Activated CD4-positive, alpha-beta memory T cell treated with anti-CD3 and anti-CD28 coated beads for 36 hours (primary cell): ENCODE measurements at places on chromosomes 1 and 21. TPM values are rescaled to one million over a fixed set of nuclear protein-coding genes. Genes with fewer than 3 reads are reported as not detected.

LCE1F gene
- not detected for total RNA-seq

NOS1AP gene
- not detected for total RNA-seq

VCAM1 gene
- total RNA-seq = not detected

ZNF648 gene
- total RNA-seq = not detected

SPAG17 gene
- total RNA-seq = not detected

KCNAB2 gene
- 196 TPM for total RNA-seq

LHX8 gene
- total RNA-seq = not detected

SPATA6 gene
- 1.9 TPM for total RNA-seq

CD52 gene
- 261 TPM for total RNA-seq

PPP1R8 gene
- total RNA-seq = 43.8 TPM

GIPC2 gene
- not detected for total RNA-seq

CFAP107 gene
- not detected for total RNA-seq

AADACL3 gene
- not detected for total RNA-seq

PRRX1 gene
- total RNA-seq = not detected

GUCA2A gene
- total RNA-seq = not detected

NGF gene
- not detected for total RNA-seq

GRCh38 chr1:84164161-84164560 lies 20.1 kb downstream of the PRKACB start:
- H3K27ac ChIP-seq = peak overlapping the region; percentile 21
- peak overlapping the region; percentile 61 for H3K4me3 ChIP-seq
- H3K27me3 ChIP-seq = no peaks in the 10 kb centered on the region
- DNase-seq = no peak
- H3K4me1 ChIP-seq = peaks cover 68% of the 10 kb centered on the region

- no peaks in the 10 kb centered on the region for H3K27me3 ChIP-seq
- H3K4me3 ChIP-seq = peak overlapping the region; percentile 44
- peaks cover 14% of the 10 kb centered on the region for H3K4me1 ChIP-seq
- H3K36me3 ChIP-seq = no peaks in the 10 kb centered on the region
Measured at GRCh38 chr1:150186789-150187559, 37.3 kb downstream of the PLEKHO1 start.

GRCh38 chr1:89962024-89962741 lies 32.7 kb upstream of the ZNF326 start:
- H3K36me3 ChIP-seq = no peaks in the 10 kb centered on the region
- peaks cover 3% of the 10 kb centered on the region for H3K4me1 ChIP-seq
- peaks cover 1% of the 10 kb centered on the region for H3K27me3 ChIP-seq
- no peak for DNase-seq

DNA sequence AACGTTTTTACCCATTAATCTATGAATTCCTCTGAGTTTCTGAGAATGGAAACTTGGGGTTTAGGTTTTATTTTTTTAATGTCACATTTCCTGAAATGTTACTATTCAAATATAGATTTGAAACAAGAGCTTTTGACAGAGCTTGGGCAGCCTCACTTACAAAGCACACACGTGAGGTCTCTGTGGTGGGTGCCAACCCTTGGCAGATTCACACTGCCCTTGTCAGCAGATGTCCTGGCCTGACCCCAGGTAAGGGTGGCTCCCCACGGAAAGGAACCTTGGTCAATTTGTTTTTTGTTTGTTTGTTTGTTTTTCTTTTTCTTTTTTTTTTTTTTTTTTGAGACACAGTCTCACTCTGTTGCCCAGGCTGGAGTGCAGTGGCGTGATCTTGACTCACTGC lies 53.5 kb downstream of the FAAP20 start:
- H3K36me3 ChIP-seq = no peaks in the 10 kb centered on the region
- DNase-seq = no peak
- no peaks in the 10 kb centered on the region for H3K27me3 ChIP-seq
- H3K4me1 ChIP-seq = peaks cover 10% of the 10 kb centered on the region
- H3K4me3 ChIP-seq = no peak overlapping the region

- H3K27ac ChIP-seq = no peak overlapping the region
- H3K4me3 ChIP-seq = no peak overlapping the region
- no peak for DNase-seq
- H3K27me3 ChIP-seq = no peaks in the 10 kb centered on the region
- no peaks in the 10 kb centered on the region for H3K4me1 ChIP-seq
Measured at GRCh38 chr1:232751393-232752140, 53.6 kb upstream of the MAP10 start.

GRCh38 chr1:238111516-238111915 lies 220.8 kb upstream of the ZP4 start:
- DNase-seq = no peak
- H3K36me3 ChIP-seq = no peaks in the 10 kb centered on the region
- no peaks in the 10 kb centered on the region for H3K27me3 ChIP-seq
- no peaks in the 10 kb centered on the region for H3K4me1 ChIP-seq

GRCh38 chr1:32761253-32761877 lies 55.8 kb downstream of the YARS1 start:
- peaks cover 27% of the 10 kb centered on the region for H3K4me1 ChIP-seq
- H3K4me3 ChIP-seq = no peak overlapping the region
- DNase-seq = peak; percentile 75
- peak overlapping the region; percentile 44 for H3K27ac ChIP-seq
- H3K36me3 ChIP-seq = no peaks in the 10 kb centered on the region
- H3K27me3 ChIP-seq = no peaks in the 10 kb centered on the region

GRCh38 chr1:24786191-24786590 lies 40.9 kb downstream of the CLIC4 start:
- peaks cover 3% of the 10 kb centered on the region for H3K27me3 ChIP-seq
- peaks cover 2% of the 10 kb centered on the region for H3K4me1 ChIP-seq
- H3K27ac ChIP-seq = no peak overlapping the region
- no peaks in the 10 kb centered on the region for H3K36me3 ChIP-seq
- H3K4me3 ChIP-seq = no peak overlapping the region

DNA sequence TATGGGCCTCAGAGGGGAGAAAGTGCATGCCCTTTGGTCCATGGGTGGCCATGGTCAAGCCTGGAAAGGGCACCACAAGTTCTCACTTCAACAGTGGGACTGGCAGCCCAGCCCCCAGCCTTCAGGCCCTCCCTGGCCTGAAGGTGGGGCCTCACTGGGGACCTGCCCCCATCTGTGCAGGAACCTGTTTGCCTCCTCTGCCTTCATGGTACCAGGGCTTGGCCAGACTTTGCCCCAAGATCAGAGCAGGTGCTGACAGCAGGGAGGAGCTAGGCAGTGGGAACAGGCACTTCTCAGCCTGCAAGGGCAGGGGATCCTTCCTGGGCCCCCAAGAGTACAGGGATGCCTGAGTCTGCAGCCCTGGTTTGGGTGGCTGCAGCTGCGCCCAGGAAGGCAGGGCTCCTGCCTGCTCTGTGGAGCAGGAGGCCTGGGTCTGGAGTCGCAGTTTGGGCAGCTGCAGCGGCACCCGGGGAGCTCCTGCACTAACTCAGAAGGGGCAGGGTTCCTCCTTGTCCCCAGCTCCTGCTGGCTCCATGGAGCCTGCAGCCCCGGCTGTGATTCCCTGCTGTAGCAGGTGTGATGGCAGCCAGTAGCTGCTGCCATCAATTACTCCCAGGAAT lies 460.1 kb upstream of the NCAM2 start:
- no peak overlapping the region for H3K4me3 ChIP-seq
- no peaks in the 10 kb centered on the region for H3K27me3 ChIP-seq
- no peaks in the 10 kb centered on the region for H3K4me1 ChIP-seq
- H3K36me3 ChIP-seq = no peaks in the 10 kb centered on the region
- no peak overlapping the region for H3K27ac ChIP-seq

GRCh38 chr1:17861685-17862084 lies 106.6 kb downstream of the ACTL8 start:
- no peak overlapping the region for H3K27ac ChIP-seq
- H3K4me3 ChIP-seq = no peak overlapping the region
- no peak for DNase-seq
- H3K27me3 ChIP-seq = no peaks in the 10 kb centered on the region
- no peaks in the 10 kb centered on the region for H3K36me3 ChIP-seq

DNA sequence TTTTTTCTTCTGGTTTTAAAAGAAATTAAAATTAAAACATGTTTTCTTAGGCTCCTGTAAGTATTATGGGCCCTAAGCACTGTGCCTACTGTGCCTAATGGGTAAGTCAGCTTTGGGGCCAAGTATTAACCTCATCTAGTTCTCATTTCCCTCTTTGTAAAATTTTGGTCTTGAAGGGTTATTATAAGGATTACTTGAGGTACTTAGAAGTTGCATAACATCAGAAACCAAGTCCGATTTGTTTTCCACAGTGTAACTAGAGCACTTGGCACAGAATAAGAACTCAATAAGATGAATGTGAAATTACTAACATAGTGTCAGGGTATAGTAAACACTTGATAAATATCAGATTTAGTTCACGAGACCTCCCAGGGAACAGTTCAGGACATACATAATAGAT lies 16.4 kb upstream of the OSBPL9 start:
- H3K4me1 ChIP-seq = no peaks in the 10 kb centered on the region
- no peaks in the 10 kb centered on the region for H3K36me3 ChIP-seq
- no peak overlapping the region for H3K27ac ChIP-seq
- no peak for DNase-seq
- H3K27me3 ChIP-seq = peaks cover 2% of the 10 kb centered on the region

- H3K36me3 ChIP-seq = no peaks in the 10 kb centered on the region
- no peak for DNase-seq
- H3K27me3 ChIP-seq = no peaks in the 10 kb centered on the region
- H3K4me1 ChIP-seq = no peaks in the 10 kb centered on the region
- no peak overlapping the region for H3K4me3 ChIP-seq
Measured at GRCh38 chr21:33171616-33172169, 58.0 kb upstream of the IFNAR2 start.

GRCh38 chr1:165353731-165354671 lies 2.5 kb downstream of the LMX1A start:
- H3K27me3 ChIP-seq = peaks cover 68% of the 10 kb centered on the region
- no peak overlapping the region for H3K27ac ChIP-seq
- no peak for DNase-seq
- H3K4me1 ChIP-seq = peaks cover 10% of the 10 kb centered on the region

- H3K4me3 ChIP-seq = no peak overlapping the region
- no peaks in the 10 kb centered on the region for H3K36me3 ChIP-seq
- H3K27me3 ChIP-seq = no peaks in the 10 kb centered on the region
- DNase-seq = no peak
Measured at GRCh38 chr1:168285971-168286927, 5.6 kb downstream of the TBX19 start.

- H3K4me3 ChIP-seq = no peak overlapping the region
- DNase-seq = no peak
- H3K4me1 ChIP-seq = no peaks in the 10 kb centered on the region
Measured at GRCh38 chr1:227245613-227246320, 72.5 kb downstream of the CDC42BPA start.

DNA sequence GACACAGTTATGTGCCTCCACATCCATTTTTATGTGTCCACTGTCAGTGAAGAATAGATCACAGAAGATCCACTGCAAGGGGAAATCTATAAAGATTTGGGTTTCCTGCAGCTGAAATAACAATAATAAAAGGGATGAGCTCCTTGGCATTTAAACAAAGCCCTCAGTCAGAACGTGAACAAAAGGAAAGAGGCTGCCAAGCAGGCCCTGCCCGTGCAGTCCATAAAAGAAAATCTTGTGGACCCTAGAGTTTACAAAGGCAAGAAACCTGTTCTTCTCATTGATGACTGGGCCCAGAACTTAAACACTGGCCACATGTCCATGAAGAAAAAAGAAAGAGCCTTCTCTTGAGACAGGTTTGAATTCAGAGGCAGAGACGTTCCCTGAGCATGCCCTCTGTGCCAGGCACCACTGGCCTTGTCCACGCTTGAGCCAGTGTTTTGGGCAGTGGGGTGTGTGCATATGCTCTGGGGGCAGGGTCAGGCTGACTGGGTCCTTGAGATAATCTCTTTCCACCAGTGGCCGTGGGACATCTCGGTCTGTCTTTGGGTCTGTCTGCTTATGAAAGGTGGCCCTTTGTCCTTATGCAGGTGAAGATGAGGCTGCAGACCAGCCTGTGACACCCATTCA lies 142.7 kb downstream of the HIVEP3 start:
- no peak overlapping the region for H3K4me3 ChIP-seq
- H3K4me1 ChIP-seq = peaks cover 5% of the 10 kb centered on the region

- no peak overlapping the region for H3K27ac ChIP-seq
- H3K4me3 ChIP-seq = no peak overlapping the region
- no peaks in the 10 kb centered on the region for H3K27me3 ChIP-seq
Measured at GRCh38 chr1:159900755-159901360, 893 bp upstream of the CFAP45 start.

GRCh38 chr1:224141693-224142092 lies 27.8 kb downstream of the FBXO28 start:
- peaks cover 11% of the 10 kb centered on the region for H3K36me3 ChIP-seq

DNA sequence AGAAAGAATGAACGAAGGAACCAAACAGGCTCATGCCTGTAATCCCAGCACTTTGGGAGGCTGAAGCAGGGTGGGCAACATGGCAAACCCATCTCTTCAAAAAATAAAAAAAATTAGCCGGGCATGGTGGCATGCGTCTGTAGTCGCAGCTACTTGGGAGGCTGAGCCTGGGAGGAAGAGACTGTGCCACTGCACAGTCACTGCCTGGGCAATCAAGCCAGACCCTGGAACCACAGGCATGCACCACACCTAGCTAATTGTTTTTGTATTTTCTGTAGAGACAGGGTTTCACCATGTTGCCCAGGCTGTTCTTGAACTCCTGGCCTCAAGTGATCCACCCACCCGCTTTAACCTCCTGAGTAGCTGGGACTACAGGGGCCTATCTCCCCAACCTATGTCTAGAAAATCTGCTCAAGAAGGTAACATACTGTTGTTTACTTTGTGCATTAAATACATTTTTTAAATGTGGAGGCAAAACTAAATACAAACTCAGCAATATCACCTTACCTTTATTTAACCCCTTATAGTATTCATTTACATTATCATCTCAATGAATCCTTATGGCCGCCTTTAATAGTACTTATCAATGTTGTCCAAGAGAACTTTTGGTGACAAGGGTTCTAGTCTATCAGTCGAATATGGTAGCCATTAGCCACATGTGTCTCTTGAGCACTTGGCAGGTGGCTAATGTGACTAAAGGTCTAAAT lies 2.7 kb downstream of the KHDC4 start:
- no peak for DNase-seq
- peaks cover 43% of the 10 kb centered on the region for H3K36me3 ChIP-seq
- no peak overlapping the region for H3K27ac ChIP-seq
- H3K4me1 ChIP-seq = peaks cover 42% of the 10 kb centered on the region
- peak overlapping the region; percentile 33 for H3K4me3 ChIP-seq

GRCh38 chr1:111154021-111154999 lies 14.3 kb downstream of the CEPT1 start:
- H3K4me1 ChIP-seq = peaks cover 54% of the 10 kb centered on the region
- H3K36me3 ChIP-seq = peaks cover 62% of the 10 kb centered on the region
- H3K27me3 ChIP-seq = no peaks in the 10 kb centered on the region
- no peak overlapping the region for H3K4me3 ChIP-seq
